Heart left ventricle (tissue), 16 donors: ENCODE measurements at places on chromosomes 4 and X. TPM values are rescaled to one million over a fixed set of nuclear protein-coding genes. Genes with fewer than 3 reads are reported as not detected.
A peak's percentile ranks its signal among the peaks of the same experiment; 100 is the strongest.

Gene ARX
- not detected for total RNA-seq

- no peak for DNase-seq
Measured at GRCh38 chrX:150197388-150197787, 165.7 kb upstream of the MAMLD1 start.

DNA sequence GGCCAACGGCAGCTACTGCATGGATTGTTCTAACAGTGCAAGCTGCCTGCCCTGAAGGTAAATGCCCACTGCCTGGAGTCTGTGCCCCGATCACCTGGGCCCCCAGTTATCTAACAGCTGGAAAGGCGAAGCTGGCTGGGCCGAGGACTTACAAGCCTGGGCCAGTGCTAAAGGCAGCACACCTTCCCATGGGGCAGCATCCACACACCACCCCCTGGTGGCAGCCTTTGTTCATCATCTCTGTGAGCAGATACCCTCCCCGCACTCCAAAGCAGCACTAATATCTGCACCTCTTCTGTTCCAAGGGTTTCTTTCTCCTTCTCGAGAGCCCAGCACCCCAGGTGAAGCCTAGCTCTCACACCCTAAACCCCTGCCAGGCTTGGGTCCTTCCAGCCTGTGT, 7.6 kb downstream of the SLC2A9 start:
- peak; percentile 58 for DNase-seq

- no peak for DNase-seq
Measured at GRCh38 chr4:96642490-96642889, 802.6 kb downstream of the PDHA2 start.

DNA sequence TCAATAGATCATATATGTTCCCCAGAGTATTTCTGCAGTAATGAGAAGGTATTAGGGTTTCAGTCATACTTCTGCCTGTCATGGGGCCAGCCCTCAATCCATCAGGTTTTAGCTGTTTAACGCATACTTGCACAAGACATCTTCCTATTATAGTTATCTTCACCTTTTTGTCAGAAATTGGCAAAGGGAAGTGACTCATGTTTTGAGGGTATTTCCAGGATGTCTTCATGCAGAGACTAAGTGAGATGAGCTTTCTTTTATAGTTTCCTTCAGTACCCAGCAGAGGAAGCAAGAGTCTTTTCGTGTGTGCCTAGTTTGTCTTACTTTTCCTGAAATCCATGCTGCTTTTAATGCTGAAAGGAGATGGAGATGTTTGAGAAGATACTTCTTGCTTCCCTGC, 9.5 kb downstream of the CSTF2 start:
- no peak for DNase-seq

Gene SYNPO2
- 224 TPM for total RNA-seq

DNA sequence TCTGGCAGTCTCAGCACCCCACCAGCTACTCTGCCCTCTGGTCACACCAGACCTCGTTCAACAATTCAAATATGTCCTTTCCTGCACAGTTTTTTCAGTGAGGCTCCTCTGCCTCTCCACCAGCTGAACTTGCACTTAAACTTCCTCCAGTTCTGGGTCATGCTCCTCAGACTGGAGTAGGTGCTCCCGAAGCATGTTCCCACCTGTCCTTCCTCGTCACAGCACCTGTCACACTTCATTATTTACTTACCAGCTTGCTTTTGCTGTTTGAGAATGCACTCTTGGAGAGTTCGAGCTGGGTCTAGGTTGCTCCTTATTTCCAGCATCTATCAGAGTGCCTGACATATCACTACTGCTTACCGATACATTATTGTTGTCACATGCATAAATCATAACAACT, 144.8 kb upstream of the TTC29 start:
- DNase-seq = no peak

DNA sequence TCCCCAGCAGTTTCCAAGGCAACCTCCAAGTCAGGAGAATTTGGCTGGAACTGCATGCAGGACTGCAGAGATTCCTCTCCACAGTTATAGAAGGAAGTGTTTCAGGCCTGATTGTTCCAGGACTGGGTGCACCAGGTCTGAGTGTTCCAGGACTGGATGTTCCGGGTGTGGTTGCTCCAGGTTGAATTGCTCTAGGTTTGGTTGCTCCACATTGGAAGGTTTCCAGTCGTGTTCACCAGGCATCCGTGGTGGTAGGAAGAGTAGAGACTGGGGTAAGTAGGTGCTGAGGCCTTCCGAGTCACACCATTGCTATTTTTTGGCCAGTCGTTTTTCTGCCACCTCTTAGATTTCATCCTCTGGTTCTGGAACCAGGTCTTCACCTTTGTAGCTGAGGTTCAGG, 105.4 kb downstream of the MSN start:
- DNase-seq = no peak

- DNase-seq = no peak
Measured at GRCh38 chr4:53189011-53189410, 176.8 kb downstream of the SCFD2 start.

- no peak for DNase-seq
Measured at GRCh38 chr4:10461850-10462400, 4.7 kb upstream of the ZNF518B start.

DNA sequence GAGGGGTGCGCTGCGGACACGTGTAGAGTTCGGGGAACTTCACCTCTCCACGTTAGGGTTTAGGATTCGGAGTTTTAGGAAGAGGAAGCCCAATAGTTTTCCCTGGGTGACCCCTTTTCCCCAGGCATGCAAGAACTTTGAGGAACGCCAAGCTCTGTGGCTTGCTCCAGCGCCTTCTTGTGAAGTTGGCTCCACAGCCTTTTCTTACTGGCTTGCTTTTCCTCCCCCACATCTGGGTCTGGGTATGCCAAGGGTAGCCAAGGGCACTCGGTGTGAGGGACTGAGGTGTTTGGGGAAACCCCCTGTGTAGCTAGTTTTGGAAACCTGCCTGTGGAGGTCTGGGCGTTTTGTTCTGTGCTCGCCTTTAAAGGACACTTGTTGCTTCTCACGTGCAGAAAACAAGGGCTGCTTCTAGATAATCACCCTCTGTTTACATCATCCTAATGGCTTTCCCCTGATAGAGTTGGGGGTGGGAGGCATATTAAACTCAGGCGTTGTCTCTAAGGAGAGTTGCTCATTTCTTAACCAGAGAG, 746 bp downstream of the EDNRA start:
- DNase-seq = peak; percentile 29

- DNase-seq = no peak
Measured at GRCh38 chrX:122238801-122239200, 945.3 kb upstream of the GRIA3 start.

DNA sequence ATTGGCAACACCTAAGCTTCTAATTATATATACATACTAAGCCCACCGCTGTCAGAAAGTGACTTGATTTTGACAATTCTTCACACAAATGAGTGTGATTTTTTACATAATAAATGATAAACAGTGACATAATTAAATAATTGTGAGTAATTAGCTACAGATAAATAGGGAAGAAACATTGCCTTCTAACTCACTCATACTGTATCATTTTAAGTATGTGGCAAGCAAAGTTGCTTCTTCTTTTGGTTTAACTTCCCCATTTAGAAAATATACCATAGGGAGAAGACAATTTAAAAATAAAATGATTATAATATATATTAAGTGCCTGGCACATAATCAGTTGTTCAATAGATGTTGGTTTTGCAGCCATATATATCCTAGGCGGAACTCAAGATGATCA, 644.2 kb downstream of the FSTL5 start:
- no peak for DNase-seq

Gene OTUD6A
- total RNA-seq = not detected

Gene ATP7A
- 4.4 TPM for total RNA-seq

Gene SMC1A
- 39.1 TPM for total RNA-seq

DNA sequence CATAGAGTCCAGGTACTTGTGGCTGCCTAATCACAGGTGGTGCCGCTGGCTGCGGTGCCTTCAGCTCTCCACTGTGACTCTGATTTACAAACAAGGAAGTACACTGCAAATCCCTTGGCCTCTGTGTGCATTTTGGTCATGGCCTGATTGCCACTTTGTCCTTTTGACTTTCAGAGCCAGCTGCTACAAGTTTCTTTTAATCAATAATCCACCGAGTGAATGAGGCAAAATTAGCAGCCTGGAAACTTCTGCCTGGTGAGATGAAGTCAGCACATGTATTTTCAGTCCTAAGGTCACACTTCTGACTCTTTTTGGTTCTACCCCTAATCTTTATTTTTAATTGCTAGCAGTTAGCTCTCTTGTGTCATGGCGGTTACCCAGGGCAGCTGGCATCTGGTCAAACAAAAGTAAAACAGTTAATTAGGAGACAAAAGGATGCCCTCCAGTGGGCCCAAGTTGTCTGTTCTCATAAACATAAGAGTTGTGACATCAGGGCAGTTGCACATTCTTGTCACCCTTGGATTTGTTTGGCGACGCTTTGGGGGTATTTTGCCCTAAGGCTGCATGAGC, 62.3 kb upstream of the LNX1 start:
- no peak for DNase-seq

DNA sequence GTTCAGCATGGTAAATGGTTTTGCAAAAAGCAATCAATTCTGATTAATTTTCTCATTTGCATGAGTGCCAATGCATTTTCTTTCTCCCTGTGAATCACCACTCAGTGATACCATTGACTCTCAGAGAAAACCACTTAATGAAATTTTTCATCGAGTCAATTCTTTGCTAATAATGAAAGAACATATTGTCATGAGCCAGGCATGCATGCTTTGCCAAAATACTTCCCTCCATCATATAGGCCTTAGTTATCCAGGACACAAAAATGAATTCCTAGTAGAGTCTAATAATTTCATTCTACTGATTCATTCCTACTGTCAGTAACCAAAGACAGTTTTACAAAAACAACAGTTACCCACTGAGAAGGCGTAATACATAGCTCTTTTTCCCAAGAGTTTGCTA, 680.0 kb downstream of the TRIML1 start:
- no peak for DNase-seq

Gene ADAM29
- not detected for total RNA-seq
